Right ventricle myocardium superior (tissue), 1 donor: ENCODE measurements at places on chromosomes 3 and 15. TPM values are rescaled to one million over a fixed set of nuclear protein-coding genes. Genes with fewer than 3 reads are reported as not detected.
A peak's percentile ranks its signal among the peaks of the same experiment; 100 is the strongest.

GRCh38 chr15:47872869-47873432 is 155.6 kb downstream of the SEMA6D start:
- no peak for DNase-seq

The LRTM1 gene
- not detected for total RNA-seq

DNA sequence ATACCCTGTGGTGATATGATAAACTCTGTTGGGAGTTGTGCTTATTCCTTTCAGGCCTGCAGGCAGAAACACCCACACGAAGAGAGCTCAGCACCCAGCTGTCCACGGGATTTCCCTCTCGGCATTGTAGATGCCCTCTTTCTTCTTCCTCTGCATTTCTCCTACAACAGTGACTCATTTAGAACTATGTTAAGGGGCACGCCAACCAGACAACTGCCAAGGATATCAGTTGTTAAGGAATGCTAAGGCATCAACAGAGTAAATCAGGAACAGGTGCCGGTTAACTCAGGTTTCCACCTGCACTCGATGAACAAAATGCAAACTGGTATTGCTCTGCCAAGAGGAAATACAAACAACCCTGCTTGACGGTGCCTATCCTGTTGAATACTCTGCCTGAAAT is 270.0 kb upstream of the PEX5L start:
- DNase-seq = no peak

GRCh38 chr15:60390231-60390630 is 7.6 kb downstream of the ANXA2 start:
- no peak for DNase-seq

DNA sequence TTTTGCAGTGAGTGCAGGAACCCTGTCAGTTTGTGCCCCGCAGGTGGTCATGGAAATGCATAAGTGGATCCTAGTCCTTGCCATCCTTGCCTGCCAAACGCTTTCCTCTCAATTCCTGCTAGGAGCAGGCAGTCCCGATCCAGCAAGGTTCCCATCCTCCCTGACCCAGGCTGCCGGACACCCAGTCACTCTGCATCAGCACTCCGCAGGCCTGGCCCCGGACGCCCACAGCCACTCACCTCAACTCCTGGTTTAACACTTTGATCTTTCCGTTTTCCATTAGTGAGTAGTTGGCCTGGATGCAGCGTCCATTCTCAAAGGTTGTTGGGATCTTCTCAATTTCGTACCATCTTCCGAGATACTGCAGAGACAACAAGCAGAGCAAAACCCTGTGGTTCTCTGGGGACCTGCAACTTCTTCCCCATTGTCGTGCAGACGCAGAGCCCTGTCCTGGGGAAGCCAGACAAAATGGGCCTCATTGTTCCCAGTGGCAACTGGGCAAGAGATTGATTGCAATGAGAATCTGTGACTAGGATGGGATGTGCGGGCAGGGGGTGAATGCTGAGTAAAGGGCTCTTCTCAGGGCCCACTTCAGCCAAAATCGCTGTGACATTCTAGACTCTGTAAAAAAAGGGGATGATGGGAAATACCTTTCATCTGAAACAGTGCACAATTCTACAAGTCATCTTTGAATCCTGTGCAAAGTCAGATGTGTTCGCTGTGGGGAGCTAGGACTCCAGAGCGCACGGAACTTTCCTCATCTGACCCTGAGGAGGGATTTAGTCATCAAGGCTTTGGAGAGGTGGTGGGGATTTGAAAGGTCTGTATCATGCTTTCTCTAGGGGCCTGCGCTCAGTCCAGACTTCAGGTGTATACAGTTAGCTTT is 9.9 kb downstream of the APOD start:
- no peak for DNase-seq

GRCh38 chr3:129278966-129279906 is 566 bp downstream of the HMCES start:
- DNase-seq = peak; percentile 56

- DNase-seq = no peak
Measured at GRCh38 chr3:46065294-46065705, 38.0 kb upstream of the XCR1 start.
